ENCODE measurements at places on chromosomes 3 and 15.

DNA sequence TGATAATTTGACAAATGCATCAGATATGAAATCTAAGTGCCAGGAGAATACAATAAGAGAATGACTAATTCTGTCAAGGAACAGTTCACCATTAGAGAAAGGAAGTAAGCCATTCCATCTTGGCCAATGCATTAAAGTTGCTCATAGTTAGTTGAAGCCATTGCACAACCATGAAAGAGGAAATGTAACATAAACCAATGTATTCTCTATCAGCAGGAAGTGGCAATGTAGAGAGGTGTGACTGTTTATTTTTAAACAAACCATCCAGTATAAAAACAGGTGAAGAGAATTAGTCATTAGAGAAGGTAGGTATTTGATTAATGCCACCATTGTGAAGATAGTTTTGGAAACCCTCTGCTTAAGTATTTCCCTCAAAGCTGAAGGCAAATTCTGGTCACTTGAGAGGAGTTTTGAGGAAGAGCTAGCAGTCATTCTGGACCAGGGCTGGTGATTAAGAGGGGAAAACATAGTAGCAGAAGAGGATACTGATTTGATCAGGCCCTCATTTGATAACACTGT, 10.7 kb upstream of the ANXA2 start:
- no peak for DNase-seq

DNA sequence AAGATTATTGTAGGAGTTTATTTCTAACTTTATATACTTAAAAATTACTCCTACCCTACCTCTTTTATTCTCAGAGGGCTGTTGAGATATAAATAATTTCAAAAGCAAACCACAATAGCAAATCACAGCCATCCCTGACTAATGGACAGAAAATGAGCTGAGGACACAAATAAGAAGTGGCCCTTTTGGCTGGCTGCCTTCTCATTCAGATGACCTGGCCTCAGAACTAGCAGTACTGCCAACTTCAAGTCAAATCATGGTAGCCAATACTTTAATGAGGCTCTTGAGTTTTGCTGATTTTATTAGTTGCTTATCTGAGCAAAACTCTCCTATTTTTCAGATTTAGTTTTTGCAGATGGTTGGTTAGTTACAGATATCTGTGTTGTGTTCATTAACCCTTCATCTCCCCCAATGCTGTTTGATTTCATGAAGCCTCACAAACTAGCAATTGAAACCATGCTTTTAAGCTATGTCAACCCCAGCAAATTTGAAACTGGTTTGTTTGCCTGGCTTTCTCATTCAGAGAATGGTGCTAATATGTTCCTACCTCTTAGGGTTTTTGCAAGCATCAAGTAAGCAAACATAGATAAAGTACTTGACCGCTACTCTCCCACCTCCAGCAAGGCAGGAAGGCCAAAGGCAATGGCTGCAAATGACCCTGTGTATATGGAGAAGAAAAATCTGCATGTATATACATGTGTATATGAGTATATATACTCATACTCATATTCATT, 73.4 kb upstream of the HACD2 start:
- DNase-seq: no peak

- no peak for DNase-seq
Observed at GRCh38 chr3:160968761-160969160, 136.4 kb downstream of the B3GALNT1 start.

- DNase-seq: no peak
Observed at GRCh38 chr3:82294609-82295008, 533.2 kb upstream of the GBE1 start.

DNA sequence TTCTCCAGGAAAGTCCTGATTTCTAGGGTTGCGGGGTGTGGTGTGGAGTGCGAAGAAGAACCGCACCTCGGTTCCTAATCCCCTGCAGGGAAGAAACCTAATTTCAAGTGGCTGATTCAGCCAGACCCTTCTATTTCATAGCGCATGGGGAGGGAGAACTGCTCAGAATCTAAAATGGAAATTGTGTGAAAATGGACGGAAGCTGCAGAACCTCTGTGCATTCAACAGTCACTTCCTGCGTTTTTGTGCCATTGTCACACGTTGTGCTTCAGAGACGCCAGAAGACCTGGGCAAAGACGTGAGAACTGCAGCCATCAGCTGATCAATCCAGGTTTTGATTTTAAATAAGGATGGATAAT, 1.2 kb downstream of the SIDT1 start:
- no peak for DNase-seq

DNA sequence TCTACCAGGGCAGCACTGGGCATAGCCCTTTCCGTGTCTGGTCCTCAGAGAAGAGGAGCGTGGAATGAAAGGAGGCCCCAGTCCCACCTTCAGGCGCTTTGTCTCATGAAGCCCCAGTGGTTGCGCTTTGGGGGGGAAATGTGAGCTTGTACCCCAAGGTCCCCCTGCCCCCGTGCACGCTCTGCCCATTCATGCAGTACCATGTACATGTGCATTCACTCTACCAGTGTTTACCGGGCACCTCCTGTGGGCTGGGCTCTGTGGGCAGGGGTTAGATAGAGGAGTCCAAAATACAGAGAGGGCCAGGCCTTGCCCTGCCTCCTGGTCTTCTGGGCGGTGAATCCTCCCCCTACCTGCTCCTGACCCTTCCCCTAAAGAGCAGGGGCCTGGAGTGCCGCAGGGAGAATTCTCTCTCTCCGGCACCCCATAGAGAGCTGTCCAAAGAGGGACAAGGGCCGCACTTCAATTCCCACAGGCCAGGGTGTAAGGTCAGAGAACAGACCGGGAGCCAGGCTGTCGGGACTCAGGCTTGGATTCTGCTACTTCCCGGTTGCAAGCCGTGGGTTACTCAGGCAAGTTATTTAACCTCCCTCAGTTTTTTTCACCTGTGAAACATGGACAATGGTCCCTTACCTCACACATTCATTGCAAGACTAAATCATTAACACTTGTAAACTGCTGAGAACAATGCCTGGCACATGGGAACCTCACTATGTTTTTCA, 153.4 kb downstream of the MEGF11 start:
- no peak for DNase-seq

- no peak for DNase-seq
Observed at GRCh38 chr15:96494505-96494904, 164.0 kb downstream of the NR2F2 start.

- no peak for DNase-seq
Observed at GRCh38 chr3:105365081-105365390, 1.7 kb upstream of the ALCAM start.

DNA sequence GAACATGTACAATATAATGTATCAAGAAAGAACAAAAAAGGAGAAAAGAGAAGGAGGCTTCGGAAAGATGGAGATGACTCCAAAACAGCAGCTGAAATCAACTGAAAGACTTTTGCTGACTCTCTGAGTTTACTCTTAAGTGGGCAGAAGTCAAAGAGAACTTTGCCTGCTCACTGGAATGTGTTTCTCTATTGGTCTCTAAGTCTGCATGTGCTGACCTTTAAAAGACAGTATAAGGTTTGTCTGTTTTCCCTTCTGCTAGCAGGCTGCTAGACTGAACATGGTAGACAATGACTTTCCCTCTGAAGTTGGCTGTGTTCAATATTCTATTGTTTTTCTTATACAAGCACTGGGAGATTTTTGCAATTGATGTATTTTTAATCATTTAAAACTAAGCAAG, 7.2 kb upstream of the MAP4 start:
- DNase-seq: no peak

- DNase-seq: no peak
Observed at GRCh38 chr3:53577506-53577905, 83.1 kb downstream of the CACNA1D start.

DNA sequence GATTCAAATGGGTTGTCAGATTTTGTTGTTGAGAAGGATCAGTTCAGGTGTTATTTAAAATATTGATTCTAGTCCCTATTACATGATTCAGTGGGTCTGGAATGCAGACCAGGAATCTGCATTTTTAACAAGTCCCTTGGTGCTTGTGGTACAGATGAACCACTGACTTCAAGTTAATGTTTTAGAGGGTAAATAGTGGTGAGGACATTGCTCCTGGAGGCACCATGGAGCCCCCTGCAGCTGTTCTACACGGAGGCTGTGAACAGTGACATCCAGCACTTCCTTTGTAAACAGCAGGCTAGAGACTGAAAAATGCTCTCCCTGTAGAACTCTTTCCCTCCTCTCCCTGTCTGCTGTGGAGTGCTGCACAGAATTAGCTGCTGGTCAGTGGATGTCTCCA, 4.8 kb upstream of the FSIP1 start:
- DNase-seq: no peak

DNA sequence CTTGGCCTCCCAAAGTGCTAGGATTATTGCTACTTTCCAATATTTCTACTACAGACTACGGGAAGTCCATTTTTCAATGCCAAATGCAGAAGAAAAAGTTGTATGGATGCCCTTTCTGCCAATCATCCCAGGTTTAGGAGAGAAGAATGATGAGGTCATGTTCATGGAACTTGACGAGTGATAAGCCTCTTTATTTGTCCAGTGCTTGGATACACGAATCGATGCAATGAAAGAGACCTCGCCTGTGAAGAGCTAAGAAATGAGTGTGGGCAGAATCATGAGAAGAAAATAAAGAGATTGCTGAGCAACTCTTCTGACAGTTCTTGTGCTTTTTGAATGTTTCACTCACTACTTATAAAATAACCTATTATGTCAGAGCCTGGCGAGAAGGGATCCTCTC, 996 bp upstream of the SLC28A1 start:
- no peak for DNase-seq

- DNase-seq: peak; percentile 34
Observed at GRCh38 chr15:84778194-84778593, 29.8 kb downstream of the ZNF592 start.

- no peak for DNase-seq
Observed at GRCh38 chr15:69836526-69837230, 261.0 kb downstream of the TLE3 start.

All from iPS-NIHi11 (cell line).